ENCODE measurements at places on chromosomes 2 and 18.
A peak's percentile ranks its signal among the peaks of the same experiment; 100 is the strongest.

- DNase-seq = peak; percentile 78
These were observed 179.9 kb downstream of the RPIA start for GRCh38 chr2:88871336-88871735.

GRCh38 chr2:27721884-27722485 is 49.5 kb upstream of the MRPL33 start:
- no peak for DNase-seq

DNA sequence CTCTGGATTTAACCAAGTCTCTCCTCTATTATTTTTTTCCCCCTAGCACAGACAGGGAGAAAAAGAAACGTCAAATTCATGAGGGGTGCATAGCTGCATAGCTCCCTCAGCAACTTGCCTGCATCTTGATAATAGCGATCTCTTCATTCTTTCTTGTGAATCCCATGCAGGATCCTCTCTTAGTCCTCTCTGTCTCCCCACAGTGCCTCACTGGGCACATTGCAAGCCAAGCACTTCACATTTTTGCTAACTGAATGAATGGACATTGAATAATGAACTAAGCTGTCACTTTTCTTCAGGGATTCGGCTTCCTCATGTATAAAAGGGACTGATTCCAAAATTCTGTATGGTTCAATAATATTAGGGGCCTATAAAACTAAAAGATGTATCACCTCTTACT is 2.9 kb upstream of the EPB41L3 start:
- peak; percentile 75 for DNase-seq

DNA sequence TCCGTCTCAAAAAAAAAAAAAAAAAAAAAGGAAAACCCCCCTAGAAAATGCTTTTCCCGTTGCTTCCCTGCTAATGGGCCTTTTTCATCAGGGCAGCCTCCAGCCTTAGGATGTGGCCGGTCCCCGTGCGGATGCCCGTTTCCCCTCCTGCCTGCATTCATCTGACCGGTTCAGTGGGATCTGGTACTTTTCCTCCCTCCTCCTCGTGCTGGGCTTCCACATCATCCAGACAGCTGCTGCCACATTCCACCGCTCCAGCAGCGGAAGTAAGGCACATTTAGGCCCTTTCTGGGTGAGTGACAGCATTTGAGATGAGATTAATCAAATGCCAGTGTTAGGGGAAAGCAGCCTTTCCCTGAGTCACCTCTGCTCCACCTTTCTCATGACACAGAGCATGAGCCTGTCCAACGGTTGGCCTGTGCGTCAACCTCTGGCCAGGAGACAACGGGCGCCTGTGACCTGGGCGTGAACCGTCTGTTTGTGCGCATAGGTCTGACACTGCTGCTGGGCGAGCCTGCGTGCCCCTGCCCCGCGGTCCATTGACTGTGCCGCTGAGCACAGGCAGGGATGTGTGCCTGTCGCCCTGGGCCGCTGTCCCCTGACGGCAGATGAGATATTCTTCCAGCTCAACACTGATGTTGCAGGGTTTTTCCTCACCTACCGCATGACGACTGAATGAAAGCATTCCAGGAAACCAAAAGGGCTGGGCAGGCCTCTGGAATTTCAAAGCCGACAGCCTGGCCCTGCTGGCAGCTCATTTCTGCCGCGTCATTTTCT is 174.0 kb downstream of the TGIF1 start:
- peak; percentile 67 for DNase-seq

- DNase-seq = no peak
These were observed 86.3 kb upstream of the FSHR start for GRCh38 chr2:49240608-49241007.

DNA sequence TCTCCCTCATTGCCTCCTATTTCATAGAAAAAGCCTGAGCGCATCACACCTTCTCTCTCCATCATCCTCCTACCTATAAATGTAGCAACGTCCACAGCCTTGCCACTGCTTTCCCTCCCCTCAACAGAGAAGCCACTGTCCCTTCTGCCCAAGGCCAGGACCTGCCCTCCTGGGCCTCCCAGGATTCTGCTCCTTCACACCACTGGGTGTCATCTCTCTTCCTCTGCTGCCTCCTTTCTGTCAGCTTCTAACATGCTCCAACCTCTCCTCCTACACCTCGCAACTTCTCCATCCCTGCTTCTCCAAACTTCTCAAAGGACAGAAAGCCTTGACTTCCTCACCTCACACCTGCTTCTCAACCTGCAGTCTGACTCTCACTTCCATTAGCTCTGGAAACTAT is 21.2 kb upstream of the ME2 start:
- DNase-seq = no peak

GRCh38 chr2:64727013-64727767 is 73.5 kb upstream of the SERTAD2 start:
- DNase-seq = peak; percentile 74

- DNase-seq = no peak
These were observed 16.7 kb downstream of the LANCL1 start for GRCh38 chr2:210459880-210460279.

DNA sequence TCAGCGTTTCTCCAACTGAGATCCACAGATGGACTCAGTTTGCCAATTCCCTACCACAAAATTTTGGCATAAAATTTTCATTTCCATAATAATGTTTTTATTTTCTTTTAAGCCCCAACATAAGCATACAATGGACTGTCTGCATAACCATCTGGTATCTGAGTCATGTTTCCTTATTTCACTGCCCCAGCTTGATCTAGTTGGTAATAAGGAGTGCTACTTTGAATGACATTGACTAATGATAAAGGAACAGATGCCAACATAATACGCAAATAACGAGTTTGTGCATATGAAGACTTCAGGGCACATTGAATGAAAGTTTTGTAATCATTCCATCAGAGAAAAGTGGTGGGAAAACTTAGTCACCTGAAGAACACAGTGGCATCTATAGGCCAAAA is 8.8 kb upstream of the MBD2 start:
- peak; percentile 69 for DNase-seq

- no peak for DNase-seq
These were observed 57.9 kb downstream of the SLC66A3 start for GRCh38 chr2:11213090-11213638.

DNA sequence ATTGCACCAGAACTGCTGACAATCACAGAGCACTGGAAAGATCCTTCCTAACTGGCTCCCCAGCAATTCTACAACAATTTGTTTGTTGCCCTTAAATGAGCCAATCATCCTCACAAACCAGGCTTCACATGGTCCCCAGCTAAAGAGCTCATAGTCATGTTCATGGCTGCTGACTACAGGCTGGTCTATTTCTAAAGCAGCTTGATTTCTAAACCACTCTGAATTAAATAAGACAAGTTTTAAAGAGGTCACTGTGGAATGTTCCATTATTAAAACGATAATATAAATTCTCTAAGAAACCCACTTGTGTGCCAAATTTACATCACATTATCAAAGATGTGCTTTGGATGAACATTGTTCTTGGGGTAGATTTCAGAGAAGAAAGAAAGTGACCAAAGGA is 110.7 kb downstream of the COPS8 start:
- DNase-seq = no peak

GRCh38 chr2:169361706-169362117 is 622 bp downstream of the LRP2 start:
- no peak for DNase-seq

GRCh38 chr18:73879766-73880165 is 267.9 kb downstream of the FBXO15 start:
- DNase-seq = no peak

DNA sequence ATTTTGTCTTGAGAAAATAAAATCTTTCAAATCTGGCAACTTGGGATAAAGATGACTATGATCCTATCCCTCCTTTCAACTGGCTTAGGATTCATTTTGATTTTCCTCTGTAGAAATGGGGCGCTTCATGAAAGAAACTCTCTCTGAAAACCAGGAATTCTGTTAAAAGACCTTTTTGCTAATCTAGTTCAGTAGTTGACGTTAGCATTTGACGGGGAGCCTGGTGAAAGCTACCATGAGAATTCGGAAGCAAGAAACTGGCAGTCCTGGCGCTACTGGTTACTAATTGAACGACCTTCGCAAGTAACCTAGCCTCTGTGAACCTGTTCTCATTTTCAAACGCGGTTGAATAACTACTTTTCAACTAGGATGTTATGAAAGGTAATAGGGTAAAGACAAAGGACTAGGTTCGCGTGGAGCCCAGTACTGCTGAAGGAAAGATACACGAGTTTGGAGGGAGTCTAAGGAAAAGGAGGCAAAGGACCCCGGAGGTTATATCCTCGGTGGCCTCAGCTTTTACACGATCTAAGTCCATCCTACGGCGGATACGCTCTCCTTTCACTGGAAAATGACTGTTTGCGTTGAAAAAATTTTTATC is 604 bp upstream of the STK11IP start:
- DNase-seq = no peak

- no peak for DNase-seq
These were observed 168.0 kb upstream of the ALKAL2 start for GRCh38 chr2:455913-456312.

- DNase-seq = no peak
These were observed 107.8 kb upstream of the REV1 start for GRCh38 chr2:99597616-99598015.

GRCh38 chr18:56505971-56506370 is 132.4 kb downstream of the TXNL1 start:
- no peak for DNase-seq

DNA sequence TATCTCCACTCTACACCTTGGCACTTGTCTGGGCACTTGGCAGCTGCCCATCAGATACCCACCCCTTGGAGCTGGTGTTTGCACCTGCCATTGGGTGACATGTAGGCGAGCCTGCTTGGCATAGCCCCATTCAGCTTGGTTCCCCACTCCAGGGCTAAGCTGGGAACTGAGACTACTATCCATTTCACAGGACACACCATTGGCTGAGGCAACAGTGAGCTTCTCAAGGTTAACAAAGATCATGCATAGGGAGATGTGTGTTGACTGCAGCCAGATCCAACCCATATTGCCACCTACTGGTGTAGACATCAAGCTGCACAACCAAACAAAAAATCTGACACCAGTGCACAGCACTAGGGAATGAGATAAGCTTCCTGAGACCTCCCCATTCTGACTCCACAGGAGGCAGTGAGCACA is 1389.8 kb upstream of the TMEFF2 start:
- peak; percentile 72 for DNase-seq

DNA sequence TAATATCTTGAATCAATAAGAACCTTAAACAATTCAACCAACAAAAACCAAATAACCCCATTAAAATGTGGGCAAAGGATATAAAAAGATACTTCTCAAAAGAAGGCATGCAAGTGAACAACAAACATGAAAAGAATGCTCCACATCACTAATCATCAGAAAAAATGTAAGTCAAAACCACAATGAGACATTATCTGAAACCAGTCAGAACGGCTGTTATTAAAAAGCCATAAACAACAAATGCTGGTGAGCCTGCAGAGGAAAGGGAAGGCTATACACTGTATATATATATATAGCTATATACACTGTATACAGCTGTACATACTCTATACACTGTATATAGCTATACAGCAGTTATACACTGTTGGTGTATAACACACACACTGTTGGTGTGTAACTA is 47.8 kb upstream of the GALNT13 start:
- DNase-seq = no peak

- DNase-seq = peak; percentile 22
These were observed 889 bp downstream of the ZC3H15 start for GRCh38 chr2:186486651-186487647.

GRCh38 chr2:193153576-193153975 is 958.8 kb upstream of the TMEFF2 start:
- DNase-seq = no peak

DNA sequence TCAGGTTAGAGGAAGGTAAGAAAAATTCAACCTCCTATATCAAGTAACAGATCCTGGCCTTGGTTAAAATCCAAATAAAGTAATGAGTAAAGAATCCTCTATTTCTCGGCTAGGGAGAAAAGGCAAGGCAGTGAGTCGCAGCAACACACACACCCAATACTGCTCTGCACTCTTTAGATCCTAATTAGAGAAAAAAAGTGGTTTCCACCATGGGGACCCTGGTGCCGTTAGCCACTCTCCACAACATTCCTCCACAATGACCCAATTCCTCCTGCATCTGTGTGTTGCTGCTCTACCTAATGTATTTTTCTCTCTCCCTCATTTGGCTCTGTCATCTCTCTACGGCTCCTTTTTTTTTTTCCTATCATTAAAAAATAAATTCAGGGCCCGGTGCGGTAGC is 462.7 kb downstream of the METTL4 start:
- no peak for DNase-seq

GRCh38 chr2:215604606-215605005 is 168.7 kb upstream of the FN1 start:
- DNase-seq = no peak

GRCh38 chr2:98479959-98480524 is 35.4 kb downstream of the INPP4A start:
- DNase-seq = peak; percentile 86

GRCh38 chr18:48032876-48033789 is 102.7 kb upstream of the SMAD2 start:
- no peak for DNase-seq

GRCh38 chr18:30106356-30106755 is 936.2 kb downstream of the DSC3 start:
- DNase-seq = no peak

DNA sequence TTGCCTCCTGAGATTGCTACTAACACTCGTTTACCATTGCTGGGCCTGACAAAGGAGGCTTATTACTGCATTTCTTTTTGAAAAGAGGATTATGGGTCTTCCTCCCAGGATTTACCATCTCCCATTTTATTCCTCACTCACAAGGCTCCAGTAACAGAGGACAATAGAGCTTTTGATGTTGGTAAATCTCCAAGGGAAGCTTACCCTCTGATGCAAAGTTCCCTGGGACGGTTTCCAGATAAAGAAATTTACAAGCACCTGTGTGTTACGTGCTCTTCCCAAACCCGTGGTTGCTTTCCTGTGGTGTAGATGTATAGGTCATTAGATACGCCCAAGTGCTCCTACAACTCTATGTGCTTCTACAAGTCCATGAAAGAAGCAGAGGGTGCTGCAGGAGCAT is 17.1 kb downstream of the VSNL1 start:
- no peak for DNase-seq
